ENCODE measurements at places on chromosomes 16 and 17.
A peak's percentile ranks its signal among the peaks of the same experiment; 100 is the strongest.

- peak; percentile 44 for DNase-seq
Measured at GRCh38 chr16:11783319-11784037, 13.6 kb downstream of the ZC3H7A start.

DNA sequence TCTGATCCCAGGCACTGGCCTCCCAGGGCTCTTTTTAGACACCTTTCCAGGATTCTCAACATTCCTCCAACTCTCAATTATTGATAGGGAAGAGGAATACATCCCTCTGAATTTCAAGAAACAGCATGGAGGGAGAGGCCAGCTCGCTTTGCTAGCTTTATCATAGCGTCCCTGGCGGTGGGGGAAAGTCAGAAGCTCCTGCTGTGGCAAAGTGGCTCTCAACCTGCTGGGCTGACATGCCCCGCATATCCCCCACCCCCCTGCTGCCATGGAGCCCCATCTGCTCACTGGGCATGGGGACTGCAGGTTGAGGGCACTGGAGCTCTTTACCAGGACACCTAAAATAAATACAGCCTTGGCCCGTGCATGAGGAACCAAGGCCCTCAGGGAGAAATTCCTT, 140.3 kb downstream of the SLC39A11 start:
- no peak for DNase-seq

DNA sequence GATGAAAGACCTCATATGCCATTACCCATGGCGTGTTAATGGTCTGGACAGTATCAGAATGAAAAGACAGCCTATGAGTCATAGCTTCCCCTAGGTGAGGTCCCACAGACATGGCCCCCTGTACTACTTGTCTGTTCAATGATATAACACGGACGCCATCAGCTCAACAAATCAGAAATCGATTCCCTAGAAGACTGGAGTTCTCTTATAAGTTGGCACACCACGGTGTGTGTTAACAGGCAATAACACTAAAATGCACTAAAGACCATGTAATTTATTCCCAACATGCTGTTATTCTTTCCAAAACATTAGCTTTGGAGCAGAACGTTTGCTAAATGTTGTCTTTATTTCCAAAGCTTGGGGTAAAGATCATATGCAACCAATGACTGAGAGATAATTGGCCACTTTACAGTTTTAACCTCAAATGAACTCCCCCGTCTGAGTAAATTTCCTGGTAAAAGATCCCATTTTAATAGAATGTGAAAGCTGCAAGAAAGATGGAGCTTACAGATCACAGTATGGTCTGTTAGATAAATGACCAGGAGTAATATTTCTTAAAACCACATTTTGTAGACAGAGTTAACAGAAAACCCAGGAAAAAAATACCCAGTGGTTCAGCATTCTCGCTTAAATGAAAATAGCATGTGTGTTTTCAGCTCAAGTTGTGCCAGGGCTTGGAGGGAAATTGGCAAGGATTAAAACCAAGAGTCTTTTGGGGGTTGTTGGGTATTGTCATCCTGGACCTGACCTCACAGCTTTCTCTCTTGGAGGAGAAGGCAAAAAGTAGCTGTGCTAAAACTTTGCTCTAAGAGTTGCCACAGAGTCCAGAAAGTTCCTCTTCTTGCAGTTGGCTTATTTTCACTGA, 65.9 kb downstream of the PCTP start:
- DNase-seq: no peak

DNA sequence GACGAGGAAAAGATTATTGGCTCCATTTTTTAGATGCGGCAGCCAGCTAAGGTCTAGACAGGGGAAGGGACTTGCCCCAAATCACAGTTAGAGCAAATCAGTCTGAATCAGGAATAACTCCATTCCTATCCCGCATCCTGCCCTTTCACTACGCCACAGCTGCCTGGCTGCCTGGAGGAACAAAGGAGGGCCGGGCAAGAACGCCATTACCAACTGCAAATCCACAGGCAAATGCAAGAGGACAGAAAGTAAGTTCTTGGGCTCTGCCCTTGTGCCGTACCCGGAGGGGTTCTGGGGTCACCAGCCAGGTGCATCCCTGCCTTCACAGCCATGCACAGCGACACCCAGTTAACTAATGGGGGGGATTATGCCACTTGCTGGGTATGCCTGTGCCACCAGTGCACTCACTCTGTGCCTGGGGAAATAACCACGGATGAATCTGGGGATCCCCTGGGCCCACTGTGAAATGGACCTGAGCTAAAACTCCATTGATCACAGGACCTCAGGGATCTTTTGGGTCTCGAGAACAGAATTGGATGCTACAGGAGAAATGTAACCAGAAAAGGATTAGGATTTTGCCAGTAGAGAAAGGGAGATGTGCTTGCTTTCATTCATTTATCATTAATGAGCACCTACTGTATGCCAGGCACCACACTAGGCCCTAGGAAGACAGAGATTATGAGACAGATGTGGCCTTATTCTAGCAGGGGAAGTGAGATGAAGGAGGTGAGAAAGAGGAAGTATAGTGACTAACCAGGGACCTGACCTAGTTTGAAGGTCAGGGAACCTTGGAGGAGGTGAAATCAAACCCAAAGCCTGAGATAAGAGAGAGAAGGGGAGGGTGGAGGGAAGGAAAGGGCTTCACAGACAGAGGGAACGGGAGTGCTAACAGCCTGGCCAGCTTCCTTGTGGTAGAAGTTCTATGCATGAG, 17.7 kb downstream of the BCL7C start:
- DNase-seq: no peak

- DNase-seq: peak; percentile 95
Measured at GRCh38 chr17:78979780-78980623, at the start of gene LGALS3BP. TSS of gene LGALS3BP (minus strand) at chr17:78979923. CDS start at chr17:78977191, 2,732 bp downstream.

- DNase-seq: no peak
Measured at GRCh38 chr17:53837131-53837530, 14.4 kb downstream of the KIF2B start.

- DNase-seq: peak; percentile 38
Measured at GRCh38 chr17:62652251-62653001, 25.0 kb downstream of the MRC2 start.

- DNase-seq: peak; percentile 51
Measured at GRCh38 chr17:19533718-19534561, at the start of gene SLC47A1. TSS of gene SLC47A1 (plus strand) at chr17:19533854. CDS start at chr17:19533940, 86 bp downstream.

DNA sequence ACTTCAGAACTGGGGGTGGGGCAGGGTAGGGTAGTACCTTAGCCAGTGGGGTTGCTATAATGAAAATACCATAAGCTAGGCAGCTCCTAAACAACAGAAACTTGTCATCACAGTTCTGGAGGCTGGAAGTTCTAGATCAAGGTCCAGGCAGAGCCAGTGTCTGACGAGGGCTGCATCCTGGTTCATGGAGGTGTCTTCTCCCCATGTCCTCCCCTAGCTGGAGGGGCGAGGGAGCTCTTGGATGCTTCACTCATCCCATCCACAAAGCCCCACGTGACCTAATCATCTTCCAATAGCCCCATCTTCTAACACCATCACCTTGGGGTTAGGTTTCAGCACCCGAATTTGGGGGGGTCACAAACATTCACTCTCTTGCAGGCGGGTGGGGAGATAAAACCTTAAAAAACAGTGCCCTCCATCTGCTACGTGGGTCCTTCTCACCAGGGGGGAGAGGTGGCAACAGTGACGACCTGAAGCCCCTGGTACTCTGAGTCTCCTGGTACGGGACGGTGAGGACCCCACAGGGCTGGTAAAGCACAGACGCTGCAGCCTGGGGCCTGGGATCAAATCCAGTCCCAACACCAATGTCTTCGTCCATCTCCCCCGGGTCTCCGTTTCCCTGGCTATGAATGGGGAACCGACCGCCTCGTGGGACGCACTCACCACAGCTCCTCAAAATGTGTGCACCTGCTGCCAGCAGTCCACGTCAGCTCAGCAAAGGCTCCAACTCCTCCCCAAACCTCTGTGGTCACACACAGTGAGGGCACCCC, 22.8 kb downstream of the RAB40B start:
- DNase-seq: no peak

GRCh38 chr16:88882358-88883030, 16.0 kb upstream of the PABPN1L start:
- peak; percentile 23 for DNase-seq

- DNase-seq: no peak
Measured at GRCh38 chr16:48487287-48487686, 102.1 kb upstream of the SIAH1 start.

DNA sequence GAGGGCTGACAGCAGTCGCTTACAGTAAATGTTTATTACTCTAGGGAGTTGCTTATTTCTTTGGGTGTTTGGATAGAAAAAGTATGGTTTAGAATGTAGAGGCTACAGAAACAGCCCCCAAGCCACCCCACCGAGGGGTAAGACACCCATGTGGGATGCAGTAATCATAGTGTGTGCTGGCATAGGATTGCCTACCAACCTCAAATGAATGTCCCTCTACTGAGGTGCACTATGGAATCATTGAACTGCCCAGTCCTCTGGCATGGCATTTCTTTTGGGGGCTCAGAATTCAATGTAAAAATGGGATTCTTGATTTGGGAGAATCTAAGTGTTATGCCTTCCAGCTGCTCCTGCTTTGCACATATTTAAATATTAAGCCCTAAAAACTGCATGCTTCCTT, 46.8 kb downstream of the ZNF267 start:
- DNase-seq: no peak
